ENCODE measurements at places on chromosomes 2 and 18.

DNA sequence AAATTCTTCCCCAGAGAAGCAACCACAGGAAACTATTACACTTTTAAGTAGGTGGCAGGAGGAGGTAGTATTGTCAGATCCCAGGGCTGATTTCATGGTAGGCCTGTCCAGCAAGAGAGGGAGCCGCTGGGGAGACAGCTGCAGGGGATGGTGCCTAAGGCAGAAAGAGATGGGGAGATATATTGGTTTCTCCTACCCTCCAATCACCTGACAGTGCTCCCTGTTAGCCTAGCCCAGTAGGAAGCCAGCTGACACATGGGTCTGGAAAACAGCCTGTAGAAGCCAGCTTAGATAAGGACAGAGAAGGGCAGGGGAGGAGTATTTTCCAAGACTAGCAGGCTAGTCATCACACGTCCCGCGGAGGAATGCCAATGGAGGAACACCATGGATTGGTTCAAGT is 8.2 kb upstream of the SPOPL start:
- DNase-seq, result peak; percentile 25

GRCh38 chr18:45684341-45685115 is 39.5 kb upstream of the SLC14A1 start:
- no peak for DNase-seq

- DNase-seq, result peak; percentile 20
Observed at GRCh38 chr18:34957119-34957863, 83.9 kb upstream of the MAPRE2 start.

DNA sequence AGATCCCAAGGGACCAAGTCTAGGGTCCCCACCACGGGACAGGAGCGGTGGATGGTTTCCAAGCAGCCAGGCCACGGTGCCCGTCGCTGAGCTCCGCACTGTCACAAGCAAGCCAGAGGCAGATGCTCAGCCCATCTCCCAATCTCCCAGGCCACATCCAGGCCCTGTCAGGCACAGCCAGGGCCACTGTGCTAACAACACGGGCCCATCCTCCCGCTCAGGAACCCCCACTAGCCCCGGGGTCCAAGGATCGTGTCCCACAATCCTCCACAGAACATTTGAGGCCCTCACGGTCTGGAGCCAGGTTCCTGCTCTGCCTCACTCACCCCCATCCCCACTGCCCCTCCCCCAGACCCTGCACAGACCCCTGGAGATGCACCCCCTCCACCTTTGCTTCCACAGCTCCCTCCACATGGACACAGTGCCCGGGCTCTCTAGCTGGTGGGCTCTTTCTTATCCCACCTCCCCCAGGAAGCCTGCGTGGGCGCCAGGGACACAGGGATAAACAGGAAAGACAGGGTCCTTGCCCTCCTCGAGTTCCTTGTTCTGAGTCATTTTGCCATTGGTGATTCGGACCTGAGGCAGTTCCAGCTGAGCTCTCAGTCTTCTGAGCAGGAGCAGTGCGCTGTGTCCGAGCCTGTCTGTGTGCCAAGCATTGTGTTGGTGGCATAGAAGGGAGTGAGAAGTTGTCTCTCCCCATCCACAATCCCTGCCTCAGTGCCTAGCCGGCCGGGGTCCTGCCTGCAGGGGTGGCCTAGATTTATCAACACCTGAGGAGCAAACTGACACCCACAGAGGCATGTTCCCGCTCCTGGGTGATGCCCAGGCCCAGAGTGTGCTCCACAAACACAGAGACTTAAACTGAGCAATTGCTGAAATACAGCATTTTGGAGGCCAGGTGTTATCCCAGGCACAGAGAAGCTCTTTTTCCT is 7.0 kb downstream of the CROCC2 start:
- no peak for DNase-seq

DNA sequence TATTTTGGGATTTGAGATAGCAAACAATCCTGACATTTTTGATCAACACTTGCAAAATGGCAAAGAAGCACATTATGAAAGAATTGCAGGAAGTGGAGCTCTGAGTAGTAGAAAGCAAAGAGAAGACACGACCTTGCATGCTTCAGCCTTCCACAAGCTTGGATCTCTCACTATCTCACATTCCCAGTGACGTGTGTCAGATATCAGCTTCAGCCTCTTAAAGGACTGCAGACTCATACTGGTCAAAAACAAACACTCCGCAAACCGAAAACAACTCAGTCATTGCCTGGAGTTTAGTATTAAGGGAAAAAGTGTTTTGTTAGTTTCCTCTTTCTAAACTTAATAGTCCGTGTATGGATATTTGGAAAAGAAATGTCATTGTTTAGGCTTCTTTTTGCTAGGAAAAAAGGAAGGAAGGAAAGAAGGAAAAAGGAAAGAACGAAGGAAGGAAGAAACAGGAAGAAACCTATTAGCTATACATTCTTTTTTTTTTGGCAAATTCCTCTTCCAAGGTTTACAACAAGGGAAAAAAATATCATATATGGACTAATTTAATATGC is 32.6 kb upstream of the SLC40A1 start:
- DNase-seq, result peak; percentile 10

DNA sequence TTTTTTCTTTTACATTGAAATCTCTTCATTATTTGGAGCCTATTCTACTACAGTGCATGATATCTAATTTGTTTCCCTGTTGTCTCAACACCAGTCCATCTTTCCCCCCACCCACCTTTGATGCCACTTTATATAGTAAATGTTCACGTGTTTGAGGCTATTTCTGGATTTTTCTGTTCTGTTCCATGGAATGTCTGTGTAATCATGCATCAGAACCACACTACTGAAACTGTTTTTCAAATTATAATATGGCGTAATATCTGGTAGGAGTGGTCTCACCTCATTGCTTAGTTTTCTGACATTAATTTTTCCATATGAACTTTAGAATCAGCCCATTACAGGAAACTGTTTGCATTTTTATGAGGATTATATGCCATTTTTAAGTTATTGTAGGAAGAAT is 19.1 kb upstream of the NARS1 start:
- DNase-seq, result no peak

- DNase-seq, result no peak
Observed at GRCh38 chr2:139631966-139632365, 851.8 kb upstream of the NXPH2 start.

GRCh38 chr2:112136096-112136495 is 2.1 kb upstream of the FBLN7 start:
- DNase-seq, result no peak

DNA sequence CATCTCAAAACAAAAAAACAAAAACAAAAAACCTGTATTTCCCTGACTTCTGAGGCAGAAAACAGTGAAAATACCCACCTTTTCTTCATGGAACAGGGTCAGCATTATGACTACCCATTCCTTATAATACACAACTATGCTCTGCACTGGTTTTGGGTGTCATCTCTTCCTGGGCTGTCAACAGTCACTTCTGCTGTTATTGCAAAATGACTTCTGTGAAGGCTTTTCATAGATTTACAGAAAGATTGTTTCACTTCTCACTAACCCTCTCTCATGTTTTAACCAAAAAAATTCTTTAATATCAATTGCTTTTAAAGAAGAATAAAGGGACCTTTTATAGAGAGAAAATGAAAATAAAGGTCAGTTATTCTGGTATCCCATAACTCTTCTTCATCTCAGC is 26.5 kb upstream of the PIK3C3 start:
- DNase-seq, result no peak

GRCh38 chr2:54927751-54928615 is 122.3 kb downstream of the RTN4 start:
- DNase-seq, result no peak

DNA sequence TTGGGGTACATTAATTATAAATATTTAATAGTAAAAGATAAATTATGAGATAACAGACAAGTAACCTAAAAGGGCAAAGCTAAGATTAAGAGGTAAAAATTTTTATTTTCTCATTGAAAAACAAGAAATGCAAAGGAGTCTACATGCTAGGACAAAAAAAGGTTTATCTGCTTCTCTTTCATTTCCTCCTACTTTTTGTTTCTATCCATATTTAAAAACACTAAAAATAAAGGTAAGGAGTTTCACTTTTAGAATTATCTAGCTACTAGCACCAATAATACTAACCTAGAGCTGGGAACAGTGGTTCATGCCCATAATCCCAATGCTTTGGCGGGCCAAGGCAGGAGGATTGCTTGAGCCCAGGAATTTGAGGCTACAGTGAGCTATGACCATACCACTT is 1551.7 kb upstream of the SLC39A10 start:
- DNase-seq, result no peak

- no peak for DNase-seq
Observed at GRCh38 chr2:7943446-7943845, 738.4 kb upstream of the ID2 start.

GRCh38 chr2:88307817-88308216 is 137.7 kb downstream of the THNSL2 start:
- DNase-seq, result peak; percentile 62

DNA sequence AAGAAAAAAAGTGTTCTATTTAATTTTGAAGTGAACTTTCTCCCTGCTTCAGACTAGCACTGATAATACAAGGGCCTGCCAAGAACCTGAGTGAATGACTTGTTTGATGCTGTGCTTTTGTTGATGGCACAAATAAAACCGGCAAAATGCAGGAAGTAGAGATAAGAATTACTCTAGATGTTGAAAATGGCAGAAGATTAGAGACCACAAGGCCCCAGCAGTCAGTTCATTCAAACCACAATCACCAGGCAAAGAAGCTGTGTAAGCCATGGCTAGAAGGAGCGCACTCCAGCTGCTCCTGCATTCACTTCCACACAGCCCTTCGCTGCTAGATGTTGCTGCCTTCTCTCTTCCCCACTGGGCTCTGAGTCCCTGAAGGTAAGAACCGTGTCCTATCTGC is 297.1 kb downstream of the AGPS start:
- DNase-seq, result no peak

- DNase-seq, result no peak
Observed at GRCh38 chr2:82857967-82858366, 1601.1 kb downstream of the SUCLG1 start.

DNA sequence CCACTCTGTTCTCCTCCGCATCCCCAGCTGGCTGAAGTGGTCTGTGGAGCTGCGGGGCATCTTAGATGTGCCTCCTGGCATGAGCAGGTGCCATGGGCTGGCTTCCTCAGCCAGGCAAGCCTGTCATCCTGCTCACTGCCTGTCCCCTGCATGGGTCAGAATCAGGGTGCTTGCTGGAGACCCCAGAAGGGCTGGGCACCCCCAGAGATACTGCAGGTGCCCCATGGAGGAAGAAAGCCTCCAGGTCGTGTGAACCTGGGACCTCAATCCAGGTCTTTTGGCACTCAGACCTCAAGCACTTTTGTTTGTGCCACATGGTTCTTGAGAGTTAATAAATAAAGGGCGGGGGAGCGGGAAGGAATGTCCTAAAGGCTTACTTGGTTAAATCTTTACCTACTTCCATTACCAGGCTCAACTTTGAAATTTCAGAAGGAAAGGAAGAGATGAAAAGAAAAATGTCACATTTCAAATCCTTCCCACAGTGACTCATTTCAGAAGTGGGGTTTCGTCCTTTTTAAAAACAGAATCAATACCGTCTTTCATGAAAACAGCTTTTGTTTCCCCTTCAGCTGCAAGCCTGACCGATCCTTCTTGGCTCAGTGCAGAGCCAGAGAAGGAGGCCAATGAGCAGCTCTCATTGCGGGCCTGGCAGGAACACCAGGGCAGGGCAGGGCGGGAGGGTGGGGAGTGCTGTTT is 69.9 kb downstream of the RHOB start:
- no peak for DNase-seq

DNA sequence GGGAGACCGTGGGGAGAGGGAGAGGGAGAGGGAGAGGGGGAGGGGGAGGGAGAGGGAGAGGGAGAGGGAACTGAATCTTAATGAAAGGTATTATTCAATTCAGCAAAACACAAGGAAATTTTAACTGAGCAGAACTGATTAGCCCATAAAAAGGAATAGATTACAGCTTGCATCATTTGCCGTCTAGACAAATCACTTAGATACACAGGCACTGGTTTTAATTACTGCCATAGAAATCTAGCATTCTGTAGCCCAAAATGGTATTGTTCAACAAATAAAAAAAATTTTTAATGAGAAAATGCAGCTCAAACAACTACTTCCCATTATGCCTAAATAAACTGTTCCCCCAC is 7.9 kb upstream of the KCNF1 start:
- DNase-seq, result peak; percentile 47

- DNase-seq, result no peak
Observed at GRCh38 chr2:34567128-34567527, 968.0 kb upstream of the FAM98A start.

- no peak for DNase-seq
Observed at GRCh38 chr18:26780520-26781325, 84.8 kb downstream of the AQP4 start.

- peak; percentile 90 for DNase-seq
Observed at GRCh38 chr2:157932480-157933159, 56.5 kb upstream of the ACVR1 start.

GRCh38 chr2:233031556-233032500 is 644 bp upstream of the NEU2 start:
- no peak for DNase-seq

GRCh38 chr2:188291617-188292347 is at the start of gene GULP1:
GULP1 (plus strand) TSS chr2:188291874; CDS start chr2:188477703, 185,829 bp downstream.
- DNase-seq, result peak; percentile 87

- DNase-seq, result peak; percentile 29
Observed at GRCh38 chr2:128026448-128027277, 1.2 kb downstream of the SAP130 start.

GRCh38 chr2:152682663-152683062 is 34.6 kb downstream of the PRPF40A start:
- DNase-seq, result peak; percentile 56

- no peak for DNase-seq
Observed at GRCh38 chr2:42693688-42694479, 70.1 kb downstream of the OXER1 start.

DNA sequence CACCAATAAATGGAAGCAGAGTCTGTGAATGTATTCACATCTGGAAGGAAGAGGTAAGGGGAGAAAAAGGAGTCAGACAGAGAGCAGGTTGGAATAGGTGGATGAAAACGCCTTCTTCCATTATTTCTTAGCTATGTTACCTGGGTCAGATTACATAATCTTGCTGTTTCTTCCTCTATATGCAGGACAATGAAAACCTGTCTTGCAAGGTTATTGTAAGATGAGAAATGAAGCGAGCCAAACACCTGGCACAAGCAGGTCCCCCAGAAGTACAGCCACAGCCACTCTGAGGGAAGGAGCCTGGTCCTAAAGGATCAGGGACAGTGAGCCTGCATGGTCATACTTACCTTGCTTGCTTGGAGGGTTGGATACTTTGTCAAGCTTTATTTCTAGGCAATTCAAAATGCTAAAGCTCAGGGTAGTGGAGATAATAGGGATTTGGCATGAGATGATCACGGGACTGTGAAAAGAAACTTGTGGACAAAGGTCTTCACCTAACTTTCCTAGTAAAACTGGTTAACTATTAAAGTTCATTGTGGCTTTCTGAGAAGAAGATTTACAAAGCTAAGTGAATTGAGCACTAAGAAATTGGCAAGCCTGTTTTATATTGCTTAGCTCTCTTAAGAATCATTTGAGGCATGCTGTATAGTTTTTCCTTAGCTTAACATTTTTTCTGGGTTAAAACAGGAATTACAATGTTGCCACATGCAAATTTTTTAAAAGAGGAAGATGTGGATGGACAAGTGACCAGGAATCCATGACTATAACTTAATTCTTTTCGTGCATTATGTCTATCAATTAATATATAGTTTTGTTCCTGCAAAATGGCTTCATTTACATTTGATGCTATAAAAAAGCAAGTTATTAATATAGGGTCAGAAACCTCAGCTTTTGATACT is 15.7 kb upstream of the PLA2R1 start:
- no peak for DNase-seq

All from NCI-H69 (cell line).